Stimulated activated CD4-positive, alpha-beta T cell treated with anti-CD3 and anti-CD28 coated beads, Interleukin-1b, Interleukin-23, amount 100 ng/mL, for 24 hours (primary cell): ENCODE measurements at places on chromosomes 4 and X.
A peak's percentile ranks its signal among the peaks of the same experiment; 100 is the strongest.

GRCh38 chr4:165873298-165874071, 448 bp downstream of the TLL1 start:
- DNase-seq = no peak

GRCh38 chrX:71664889-71665491, 2.4 kb upstream of the LOC101059915 start:
- DNase-seq = no peak

DNA sequence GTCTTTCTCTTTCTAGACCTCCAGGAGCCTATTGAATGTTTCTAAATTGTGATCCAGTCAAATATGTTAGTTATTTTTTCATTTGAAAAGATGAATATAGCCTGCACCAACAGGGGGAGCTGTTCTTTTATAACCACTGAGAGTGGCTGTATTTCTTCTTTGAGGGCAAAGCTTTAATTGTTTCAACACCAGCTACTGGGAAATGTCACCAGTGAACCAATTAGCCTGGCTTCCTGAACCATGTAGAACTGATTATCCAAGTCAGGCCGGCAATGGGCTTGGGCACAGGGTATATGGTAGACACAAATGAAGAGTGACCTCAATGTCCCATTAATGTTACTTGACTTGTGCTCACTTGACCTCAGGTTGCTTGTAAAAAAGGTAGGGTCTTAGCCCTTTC, 4.8 kb upstream of the DAPP1 start:
- peak; percentile 36 for DNase-seq

DNA sequence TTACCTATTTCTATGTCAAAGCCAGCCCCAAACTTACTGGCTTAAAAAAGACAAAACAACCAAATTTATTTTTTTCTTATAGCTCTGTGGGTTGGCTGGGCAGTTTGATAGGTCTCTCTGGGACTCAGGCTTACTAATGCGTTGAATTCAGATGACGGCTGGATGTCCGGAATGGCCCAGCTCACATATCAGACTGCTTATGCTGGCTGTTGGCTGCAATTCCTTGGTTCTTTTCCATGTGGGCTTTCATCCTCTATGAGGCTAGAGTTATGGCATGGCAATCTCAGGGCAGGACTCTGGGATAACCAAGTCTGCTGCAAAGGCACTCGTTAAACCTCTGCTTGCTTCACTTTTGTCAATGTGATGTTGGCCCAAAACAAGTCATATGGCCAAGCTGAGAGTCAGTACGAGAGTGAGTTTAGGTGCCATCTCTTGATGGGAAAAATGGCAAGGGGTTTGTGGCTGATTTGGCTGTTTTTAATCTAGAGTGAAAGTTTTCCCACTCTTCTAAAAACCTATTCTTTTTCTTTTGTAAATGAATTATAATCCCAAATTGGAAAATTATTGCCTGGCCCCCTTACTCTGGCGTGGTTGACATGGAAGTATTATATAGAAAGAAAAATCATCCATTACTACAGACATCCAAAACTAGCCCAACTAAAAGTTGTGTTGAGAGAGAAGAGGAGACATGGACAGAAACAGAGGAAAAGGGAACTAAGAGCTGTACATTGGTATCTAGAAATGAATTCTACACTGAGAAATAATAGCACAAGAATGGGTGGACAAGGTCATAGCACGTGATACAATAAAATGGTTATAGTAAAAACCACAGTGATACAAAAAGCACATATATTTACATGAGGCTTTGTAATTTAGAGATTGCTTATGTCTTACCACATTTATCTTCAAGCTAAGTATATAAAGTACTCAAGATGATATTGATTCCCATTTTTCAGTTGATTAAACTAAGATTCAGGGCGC, 6.6 kb downstream of the PRIMPOL start:
- no peak for DNase-seq
